Right renal pelvis (tissue), 4 donors: ENCODE measurements at places on chromosomes 2 and 18.
A peak's percentile ranks its signal among the peaks of the same experiment; 100 is the strongest.

GRCh38 chr18:62760403-62760734 lies 45.0 kb downstream of the PHLPP1 start:
- DNase-seq, result no peak

DNA sequence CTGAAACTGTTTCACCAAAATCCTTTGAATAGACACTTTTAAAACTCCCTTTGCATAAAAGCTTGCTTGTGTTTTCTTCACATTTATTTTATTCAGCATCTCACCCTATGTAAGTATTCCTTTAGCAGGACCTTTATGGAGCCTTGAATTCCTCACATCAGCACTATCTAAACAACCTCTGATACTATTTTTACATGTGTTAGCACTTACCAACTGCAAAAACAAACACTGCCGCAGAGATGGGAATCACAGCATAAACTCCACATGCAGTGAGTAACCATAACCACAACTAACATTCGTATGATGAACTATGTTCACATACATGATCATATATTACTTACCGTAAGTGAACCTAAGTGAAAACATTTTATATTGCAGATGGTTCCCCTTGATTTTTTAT lies 15.4 kb downstream of the FBXO15 start:
- no peak for DNase-seq

- DNase-seq, result no peak
Measured at GRCh38 chr2:65554765-65555591, 122.6 kb upstream of the SPRED2 start.

DNA sequence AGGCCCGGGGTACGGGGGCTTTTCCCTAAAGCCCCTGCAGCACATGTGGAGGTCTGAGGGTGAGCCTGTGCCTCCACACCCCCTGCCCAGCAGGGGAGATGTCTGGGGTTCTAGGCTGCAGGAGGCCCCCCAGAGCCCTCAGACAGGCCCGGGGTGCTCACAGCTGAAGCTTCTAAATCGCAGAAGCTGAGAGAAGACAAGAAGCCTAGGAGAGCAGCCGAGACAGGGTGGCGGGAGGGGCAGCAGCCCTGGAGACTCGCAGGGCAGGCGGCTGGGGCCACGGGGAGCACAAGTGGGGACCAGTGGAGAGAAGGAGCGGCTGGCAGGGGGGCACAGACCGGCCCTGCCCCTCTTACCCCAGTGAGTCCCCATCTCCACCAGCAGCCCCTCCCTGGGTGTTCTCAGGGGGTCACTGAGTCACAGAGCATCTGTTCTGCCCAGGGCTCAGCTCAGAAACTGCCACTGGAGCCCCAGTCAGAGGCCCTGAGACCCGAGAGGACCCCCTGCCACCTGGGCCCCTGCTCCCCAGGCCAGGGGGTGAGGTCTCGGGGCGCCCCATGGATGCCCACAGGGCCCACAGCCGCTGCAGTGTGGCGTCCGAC lies 26.1 kb downstream of the GPC1 start:
- DNase-seq, result no peak

GRCh38 chr2:27407798-27408491 lies 1.4 kb downstream of the PPM1G start:
- peak; percentile 40 for DNase-seq

GRCh38 chr2:134706587-134707329 lies 12.0 kb downstream of the TMEM163 start:
- DNase-seq, result no peak

GRCh38 chr2:96118698-96119388 lies 2.5 kb upstream of the ADRA2B start:
- no peak for DNase-seq

- no peak for DNase-seq
Measured at GRCh38 chr2:45872211-45872610, 220.7 kb downstream of the PRKCE start.

- DNase-seq, result no peak
Measured at GRCh38 chr2:99836690-99837605, 305.4 kb downstream of the AFF3 start.

GRCh38 chr2:179521944-179522343 lies 257.3 kb upstream of the SESTD1 start:
- DNase-seq, result no peak

- no peak for DNase-seq
Measured at GRCh38 chr2:222810044-222810443, 50.8 kb upstream of the ACSL3 start.

DNA sequence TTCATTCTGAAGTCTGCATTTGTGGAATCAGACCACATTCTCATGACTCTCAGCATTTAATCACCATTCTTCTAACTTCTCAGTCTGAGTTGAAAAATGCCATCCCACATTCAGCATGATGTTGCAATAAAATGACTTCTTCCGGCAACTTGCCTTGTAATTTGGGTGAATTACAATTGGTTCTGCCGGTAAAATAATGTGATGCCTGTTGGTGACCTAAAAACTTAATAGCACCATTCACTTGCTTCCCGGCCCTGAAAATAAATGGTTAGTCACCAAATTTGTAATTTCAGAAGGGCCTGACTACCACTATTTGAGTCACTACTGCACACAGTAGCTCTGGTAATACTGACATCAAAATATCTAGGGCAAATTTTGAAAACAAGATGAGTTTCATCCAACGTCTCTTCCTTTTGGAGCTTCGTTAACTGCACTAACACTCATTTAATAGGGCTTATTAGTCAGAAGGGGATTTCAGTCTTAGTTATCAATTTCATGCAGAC lies 637.1 kb upstream of the CHAC2 start:
- DNase-seq, result no peak

GRCh38 chr2:4674007-4674406 lies 970.6 kb downstream of the DCDC2C start:
- DNase-seq, result no peak

DNA sequence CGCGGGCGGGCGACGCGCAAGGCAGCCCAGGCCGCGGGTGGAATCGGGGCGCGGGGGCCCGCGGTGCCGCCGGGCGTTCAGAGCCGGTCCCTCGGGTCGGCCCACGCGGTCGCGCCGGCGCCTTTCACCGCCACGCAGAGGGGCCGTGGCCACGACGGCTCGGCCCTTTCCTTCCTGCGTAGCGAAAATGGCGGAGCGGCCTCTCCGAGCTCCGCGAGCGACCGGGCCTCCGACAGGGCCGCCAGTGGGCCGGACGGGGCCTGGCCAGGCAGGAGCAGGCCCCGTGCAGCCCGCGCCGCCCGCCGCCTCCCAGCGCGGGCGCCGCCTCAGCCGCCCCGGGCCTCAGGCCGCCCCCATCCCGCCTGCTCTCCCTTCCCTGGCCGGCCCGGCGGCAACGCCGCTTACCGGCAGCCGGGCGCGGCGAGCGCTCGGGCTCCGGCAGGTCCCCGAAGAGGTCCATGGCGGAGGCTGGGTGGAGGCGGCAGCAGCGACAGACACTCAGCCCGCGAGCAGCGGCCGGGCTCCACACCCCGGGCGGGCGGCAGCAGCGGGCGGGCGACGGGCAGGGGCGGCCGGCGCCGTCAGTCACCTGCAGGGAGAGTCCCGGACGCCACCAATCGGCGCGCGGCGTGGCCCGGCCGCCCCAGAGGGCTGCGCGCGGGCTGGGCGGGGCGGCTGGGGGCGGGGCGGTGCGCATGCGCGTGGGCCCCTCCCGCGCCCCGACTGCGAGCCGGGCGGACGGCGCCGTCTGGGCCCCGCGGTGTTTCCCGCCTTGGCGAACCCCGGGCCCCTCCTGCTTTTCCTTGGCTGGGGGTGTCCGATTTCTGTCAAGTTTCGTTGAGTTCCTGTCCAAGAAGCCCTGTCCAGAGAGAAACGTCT lies at the start of gene ILKAP:
Gene ILKAP (minus strand): TSS at position 602 of the 879 bp plus-strand sequence. CDS start 142 bp downstream, at position 460.
- peak; percentile 70 for DNase-seq

GRCh38 chr2:65129286-65129825 lies 550 bp downstream of the RAB1A start:
- DNase-seq, result peak; percentile 30
